ENCODE measurements at places on chromosomes 7 and 10. TPM values are rescaled to one million over a fixed set of nuclear protein-coding genes. Genes with fewer than 3 reads are reported as not detected.

- no peak for DNase-seq
Observed at GRCh38 chr7:105304040-105304895, 84.5 kb downstream of the SRPK2 start.

DNA sequence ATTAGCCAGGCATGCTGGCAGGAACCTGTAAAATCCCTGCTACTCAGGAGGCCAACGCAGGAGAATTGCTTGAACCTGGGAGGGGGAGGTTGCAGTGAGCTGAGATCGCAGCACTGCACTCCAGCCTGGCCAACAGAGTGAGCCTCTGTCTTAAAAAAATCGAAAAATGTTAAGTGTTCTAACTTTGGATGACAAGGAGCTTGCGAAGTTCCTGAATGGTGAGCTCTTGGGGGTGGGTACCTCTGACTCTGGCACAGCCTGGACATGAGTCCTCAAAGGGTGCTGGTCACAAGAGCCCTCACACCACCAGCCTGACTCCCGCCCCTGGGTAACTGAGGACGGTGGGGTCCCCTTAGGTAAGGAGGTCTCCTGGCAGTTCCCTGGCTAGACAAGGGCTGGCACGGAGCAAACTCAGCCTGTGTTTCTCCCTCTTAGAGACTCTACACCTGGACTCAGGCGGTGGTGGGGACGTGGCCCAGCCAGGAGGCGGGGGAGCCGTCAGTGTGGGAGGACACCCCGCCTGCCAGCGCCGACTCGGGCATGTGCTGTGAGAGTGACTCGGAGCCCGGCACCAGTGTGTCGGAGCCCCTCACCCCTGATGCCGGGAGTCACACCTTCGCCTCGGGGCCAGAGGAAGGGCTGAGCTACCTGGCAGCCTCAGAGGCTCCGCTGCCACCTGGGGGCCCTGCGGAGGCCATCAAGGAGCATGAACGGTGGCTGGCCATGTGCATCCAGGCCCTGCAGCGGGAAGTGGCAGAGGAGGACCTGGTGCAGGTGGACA is 24.1 kb downstream of the AMZ1 start:
- DNase-seq: no peak

DNA sequence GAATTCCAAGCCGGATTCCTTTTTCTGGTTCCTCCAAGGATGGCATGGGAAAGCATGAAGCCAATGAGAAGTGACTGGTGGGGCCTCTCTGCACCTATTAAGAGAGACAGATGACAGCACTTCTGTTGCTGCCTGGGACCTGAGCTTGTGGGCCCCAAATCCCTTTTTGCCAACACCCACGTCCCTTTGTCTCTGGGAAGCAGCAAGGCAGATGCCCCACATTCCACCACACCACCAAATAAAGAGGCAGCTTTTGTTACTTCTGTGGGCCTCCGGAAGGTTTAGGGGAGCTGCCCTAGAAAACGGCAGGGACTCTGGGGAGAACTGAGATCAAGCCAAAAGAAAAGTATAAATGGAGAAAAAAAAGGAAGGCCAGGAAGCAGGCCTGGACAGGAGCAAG is 3.4 kb downstream of the CCDC136 start:
- DNase-seq: no peak

DNA sequence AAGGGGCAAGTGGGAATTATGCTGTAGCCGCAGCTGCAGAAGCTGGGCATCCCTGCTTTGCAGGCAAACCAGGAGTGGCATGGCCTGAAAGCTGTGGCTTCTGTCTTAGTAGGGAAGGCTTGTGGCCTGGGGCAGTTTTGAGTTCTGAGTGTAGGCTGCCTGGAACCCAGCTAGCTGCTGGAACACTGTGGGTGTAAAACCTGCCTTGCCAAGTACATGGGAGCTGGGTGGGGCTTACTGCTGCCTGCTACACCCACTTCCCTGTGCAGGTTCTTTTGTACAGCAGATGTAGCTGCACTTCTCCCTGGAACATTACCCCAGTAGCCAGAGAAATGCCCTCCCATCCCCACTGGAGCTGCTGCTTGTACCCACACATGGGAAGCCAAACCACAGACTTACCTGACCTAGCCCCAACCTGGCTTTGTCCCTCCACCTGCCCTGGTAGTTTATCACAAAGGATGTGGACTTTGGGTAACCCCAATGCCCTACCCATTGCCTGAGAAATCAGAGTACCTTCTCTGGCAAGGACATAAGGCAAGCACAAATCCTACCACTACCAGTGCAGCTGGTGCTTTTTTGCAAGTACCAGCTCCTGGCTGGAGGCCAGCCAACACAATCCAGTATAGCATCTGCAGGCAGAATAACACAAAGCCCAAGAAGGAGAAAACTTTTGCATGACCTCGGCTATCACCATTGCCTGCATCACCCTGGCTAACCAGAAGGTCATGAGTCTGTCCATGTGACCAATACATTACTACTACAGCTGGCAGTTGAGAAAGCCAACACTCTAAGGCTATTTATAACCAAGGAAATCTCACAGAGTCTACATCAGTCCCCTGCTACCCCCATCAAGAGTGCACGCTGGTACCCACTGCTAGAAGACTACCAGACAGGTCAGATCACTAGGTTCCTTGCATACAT is 26.5 kb upstream of the PPP1R3A start:
- no peak for DNase-seq

GRCh38 chr10:97643441-97643985 is 3.0 kb downstream of the PI4K2A start:
- DNase-seq: no peak

GRCh38 chr7:28738412-28738811 is 219.7 kb downstream of the TRIL start:
- DNase-seq: no peak

DNA sequence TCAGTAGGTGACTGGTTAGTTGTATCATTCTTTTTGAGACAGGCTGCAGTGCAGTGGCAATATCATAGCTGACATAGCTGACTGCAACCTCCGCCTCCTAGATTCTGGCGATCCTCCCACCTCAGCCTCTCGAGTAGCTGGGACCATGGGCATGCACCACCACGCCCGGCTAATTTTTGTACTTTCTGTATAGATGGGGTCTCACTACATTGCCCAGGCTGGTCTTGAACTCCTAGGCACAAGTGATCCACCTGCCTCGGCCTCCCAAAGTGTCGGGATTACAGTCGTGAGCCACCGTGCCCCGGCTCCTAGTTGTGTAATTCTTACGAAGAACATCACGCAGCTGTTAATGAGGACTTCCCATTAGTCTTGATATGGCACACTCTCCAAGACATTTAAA is 123.4 kb upstream of the VKORC1L1 start:
- no peak for DNase-seq

- peak; percentile 16 for DNase-seq
Observed at GRCh38 chr7:68107261-68107660, 1110.6 kb downstream of the TYW1 start.

- no peak for DNase-seq
Observed at GRCh38 chr10:28381466-28381865, 78.6 kb upstream of the MPP7 start.

DNA sequence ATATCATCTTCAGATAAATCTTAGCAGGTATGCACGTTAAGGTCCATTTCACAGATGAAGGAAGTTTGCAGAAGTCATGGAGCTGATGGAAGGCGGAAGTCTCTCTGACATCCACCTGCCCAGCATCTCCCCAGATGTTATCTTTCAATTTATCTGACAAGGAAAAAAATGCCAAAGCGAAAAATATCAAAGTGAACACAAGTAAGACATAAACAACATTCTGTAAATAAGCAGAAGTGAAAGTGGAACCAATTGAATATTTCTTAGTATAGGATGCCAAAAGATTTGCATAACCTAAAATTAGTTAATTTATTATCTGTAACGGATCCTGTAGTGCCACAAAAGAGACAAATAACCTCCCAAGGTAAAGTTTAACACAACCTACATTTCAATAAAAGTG is 73.6 kb upstream of the NEBL start:
- no peak for DNase-seq

GRCh38 chr7:132771301-132771730 is 195.0 kb upstream of the PLXNA4 start:
- DNase-seq: no peak

DNA sequence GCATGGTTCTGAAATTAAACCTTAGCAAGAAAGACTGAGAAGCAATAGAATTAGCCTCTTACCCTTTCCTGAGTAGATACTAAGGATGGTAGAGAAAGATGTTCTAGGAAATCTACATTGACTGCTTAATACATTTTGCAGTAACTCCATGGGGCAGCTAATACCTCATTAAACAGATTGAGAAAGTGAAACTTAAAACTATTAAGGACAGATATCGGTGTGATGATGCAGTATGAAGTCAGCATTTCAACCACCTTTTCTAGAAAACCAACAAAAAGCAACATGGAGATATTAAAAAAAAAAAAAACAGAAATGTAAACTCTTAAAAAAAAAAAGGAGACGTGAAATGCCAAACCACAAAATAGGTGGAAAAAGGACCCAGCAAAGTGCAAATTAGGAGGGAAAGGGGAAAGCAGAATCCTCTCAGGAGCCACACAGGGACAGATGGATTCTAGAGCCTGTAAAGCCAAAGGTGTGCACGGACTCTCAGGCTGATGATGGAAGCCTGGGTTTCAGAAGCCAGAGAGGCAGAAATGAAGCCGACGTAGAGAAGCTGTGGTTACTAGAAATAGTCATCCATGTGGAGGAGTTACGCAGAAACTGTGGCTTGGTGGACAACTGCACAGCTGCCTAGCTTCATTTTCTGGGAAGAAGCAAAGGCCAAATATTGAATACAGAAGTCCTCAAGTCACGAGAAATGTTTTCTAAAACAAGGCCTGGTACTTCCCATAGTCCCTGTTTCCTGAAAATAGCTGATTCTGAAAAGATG is 38.1 kb upstream of the GPR141 start:
- DNase-seq: no peak

DNA sequence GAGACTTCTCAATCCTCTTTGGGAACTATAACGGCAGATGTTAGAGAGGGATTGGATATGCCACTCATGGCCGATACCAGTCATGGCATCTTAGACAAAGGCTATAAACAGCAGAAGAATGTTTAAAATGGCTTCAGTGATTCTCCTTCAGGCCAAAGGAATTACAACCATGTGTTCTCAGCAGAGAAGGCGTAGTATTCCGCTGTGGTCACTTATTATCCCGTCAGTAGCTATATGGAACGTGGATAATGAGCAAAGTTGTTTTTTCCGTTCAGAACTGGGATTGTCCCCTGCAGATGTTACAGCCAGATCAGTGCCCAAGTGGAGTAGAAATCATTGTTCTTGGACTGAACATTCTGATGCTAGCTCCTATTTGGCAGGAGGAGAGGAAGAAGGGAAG is 43.1 kb downstream of the TEX36 start:
- DNase-seq: no peak

CYP26A1 gene
- not detected for polyA plus RNA-seq

VPS41 gene
- 34.8 TPM for polyA plus RNA-seq

DNAJC12 gene
- polyA plus RNA-seq: 7.1 TPM

LRRD1 gene
- polyA plus RNA-seq: 0.75 TPM

MYO1G gene
- 0.59 TPM for polyA plus RNA-seq
